ENCODE measurements at places on chromosomes 3 and 15.

DNA sequence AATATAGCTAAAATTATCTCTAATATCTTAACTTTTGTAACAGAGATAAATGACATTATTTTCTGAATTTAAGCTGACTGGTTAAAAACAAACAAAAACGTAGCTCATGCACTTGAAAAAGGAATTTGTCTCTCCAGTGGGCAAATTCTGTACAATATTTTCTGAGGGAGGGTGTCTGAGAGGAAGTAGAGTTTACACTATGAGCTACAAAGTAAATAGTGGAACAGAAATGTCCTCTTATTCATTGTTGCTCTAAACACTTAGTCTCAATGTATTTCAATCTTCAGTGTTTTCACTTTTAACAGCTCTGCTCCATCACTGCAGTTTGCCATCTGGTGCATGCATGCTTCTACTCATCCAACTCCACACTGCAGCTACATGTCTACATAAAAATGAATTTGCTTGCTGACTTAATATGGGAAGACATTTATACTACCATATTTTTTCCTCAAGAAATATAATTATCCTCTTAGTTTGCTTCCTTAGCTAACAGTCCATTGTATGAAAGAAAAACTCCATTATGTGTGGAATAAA lies 817.4 kb upstream of the LMCD1 start:
- no peak overlapping the region for H3K4me3 ChIP-seq
- H3K27me3 ChIP-seq = no peaks in the 10 kb centered on the region
- H3K27ac ChIP-seq = no peak overlapping the region

- no peaks in the 10 kb centered on the region for H3K4me1 ChIP-seq
- no peak overlapping the region for H3K4me3 ChIP-seq
- no peaks in the 10 kb centered on the region for H3K27me3 ChIP-seq
- H3K27ac ChIP-seq = no peak overlapping the region
- no peaks in the 10 kb centered on the region for H3K36me3 ChIP-seq
- DNase-seq = no peak
Measured at GRCh38 chr3:99984139-99984538, 130.2 kb downstream of the FILIP1L start.

GRCh38 chr3:11917051-11917450 lies 70.4 kb upstream of the TAMM41 start:
- no peak for DNase-seq
- H3K27ac ChIP-seq = no peak overlapping the region
- no peak overlapping the region for H3K4me3 ChIP-seq
- peaks cover 7% of the 10 kb centered on the region for H3K27me3 ChIP-seq
- H3K36me3 ChIP-seq = no peaks in the 10 kb centered on the region

DNA sequence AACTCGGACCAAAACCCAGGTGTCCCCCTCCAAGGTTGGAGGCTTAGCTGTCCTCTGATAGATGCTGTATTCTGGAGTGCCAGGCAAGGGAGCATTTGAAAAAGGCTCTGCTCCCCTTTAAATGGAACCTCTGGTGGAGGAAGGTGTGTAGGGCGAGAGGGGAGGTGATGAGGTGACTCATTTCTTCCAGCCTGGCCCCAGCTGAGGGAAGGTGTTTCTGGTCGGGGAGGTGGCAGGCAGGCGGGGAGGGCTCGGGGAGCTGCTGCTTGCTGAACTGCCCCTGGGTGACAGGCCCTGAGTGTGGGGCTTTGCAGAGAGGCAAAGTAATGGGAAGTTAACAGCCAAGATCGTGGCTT lies 18.8 kb downstream of the PSTPIP1 start:
- peak; percentile 73 for DNase-seq
- H3K27ac ChIP-seq = peak overlapping the region; percentile 83
- H3K27me3 ChIP-seq = no peaks in the 10 kb centered on the region

GRCh38 chr15:92166029-92166428 lies 227.7 kb upstream of the ST8SIA2 start:
- no peak overlapping the region for H3K27ac ChIP-seq
- no peak overlapping the region for H3K4me3 ChIP-seq
- H3K4me1 ChIP-seq = no peaks in the 10 kb centered on the region

- no peak overlapping the region for H3K4me3 ChIP-seq
- DNase-seq = no peak
- peak overlapping the region; percentile 76 for H3K27ac ChIP-seq
- no peaks in the 10 kb centered on the region for H3K27me3 ChIP-seq
- peaks cover 100% of the 10 kb centered on the region for H3K4me1 ChIP-seq
Measured at GRCh38 chr3:50603261-50604109, 8.1 kb downstream of the CISH start.

- H3K27ac ChIP-seq = no peak overlapping the region
- no peaks in the 10 kb centered on the region for H3K36me3 ChIP-seq
- H3K27me3 ChIP-seq = no peaks in the 10 kb centered on the region
- H3K4me1 ChIP-seq = no peaks in the 10 kb centered on the region
- DNase-seq = no peak
Measured at GRCh38 chr15:32856753-32857152, 138.9 kb downstream of the GREM1 start.

- peaks cover 56% of the 10 kb centered on the region for H3K27me3 ChIP-seq
Measured at GRCh38 chr3:134311265-134311664, 60.6 kb upstream of the RYK start.

- no peak for DNase-seq
- H3K4me1 ChIP-seq = no peaks in the 10 kb centered on the region
- H3K4me3 ChIP-seq = no peak overlapping the region
- peaks cover 19% of the 10 kb centered on the region for H3K27me3 ChIP-seq
Measured at GRCh38 chr3:8979262-8979661, 16.0 kb upstream of the RAD18 start.

DNA sequence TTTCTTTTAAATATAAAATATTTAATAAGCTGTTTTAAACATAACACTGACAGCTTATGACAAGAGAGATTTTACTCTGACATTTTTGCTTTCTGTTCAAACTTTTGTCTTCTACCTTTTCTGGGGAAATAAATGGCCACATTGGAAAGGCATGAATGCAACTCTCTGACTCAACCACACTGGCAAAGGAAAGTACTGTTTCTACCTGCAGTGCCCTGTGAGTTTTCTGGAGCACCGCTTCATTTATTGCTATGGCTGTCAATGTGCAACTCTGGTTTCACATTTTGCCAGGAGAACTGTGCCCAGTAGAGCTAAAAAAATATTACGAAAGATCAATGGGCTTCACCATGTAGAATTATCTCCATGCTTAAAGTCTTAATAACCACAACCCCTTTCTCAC lies 15.1 kb downstream of the PDZRN3 start:
- DNase-seq = no peak
- no peak overlapping the region for H3K4me3 ChIP-seq
- no peaks in the 10 kb centered on the region for H3K36me3 ChIP-seq
- H3K4me1 ChIP-seq = no peaks in the 10 kb centered on the region
- no peaks in the 10 kb centered on the region for H3K27me3 ChIP-seq
- H3K27ac ChIP-seq = no peak overlapping the region

DNA sequence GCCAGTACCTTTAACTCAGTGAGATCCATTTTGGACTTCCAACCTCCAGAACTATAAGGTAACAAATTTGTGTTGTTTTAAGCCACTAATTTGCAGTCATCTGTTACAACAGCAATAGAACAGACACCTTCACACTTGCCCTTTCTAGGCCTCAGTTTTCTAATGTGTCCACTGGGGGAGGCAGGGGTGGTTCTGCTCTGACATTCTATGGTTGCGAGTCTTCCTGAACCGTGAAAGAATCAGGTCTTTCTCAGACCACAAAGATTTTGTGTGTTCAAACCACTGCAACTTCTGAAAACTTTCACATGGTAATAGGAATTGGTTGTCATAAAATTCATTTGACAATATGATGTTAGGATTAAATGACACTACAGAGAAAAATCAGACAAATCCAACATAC lies 26.8 kb upstream of the CSTA start:
- H3K4me1 ChIP-seq = peaks cover 7% of the 10 kb centered on the region
- H3K4me3 ChIP-seq = no peak overlapping the region
- H3K27me3 ChIP-seq = no peaks in the 10 kb centered on the region
- H3K36me3 ChIP-seq = no peaks in the 10 kb centered on the region
- H3K27ac ChIP-seq = no peak overlapping the region

DNA sequence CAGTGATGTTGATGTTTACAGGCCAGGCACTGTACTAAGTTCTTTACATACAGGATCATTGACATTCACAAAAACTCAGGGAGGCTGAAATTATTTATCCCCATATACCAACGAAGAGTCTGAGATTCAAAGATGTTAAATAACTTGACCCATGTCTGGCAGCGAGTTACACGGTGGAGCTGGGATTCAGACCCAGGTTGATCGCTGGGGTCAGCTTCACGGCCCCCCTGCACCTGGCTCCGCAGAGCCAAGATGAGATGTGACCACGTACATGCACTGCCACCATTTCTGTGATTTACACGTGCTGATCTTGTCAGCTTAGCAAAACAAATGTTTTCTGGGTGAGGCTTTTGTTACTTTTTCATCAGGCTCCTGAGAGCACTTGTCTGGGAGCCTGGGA lies 109.8 kb downstream of the EEFSEC start:
- DNase-seq = no peak
- H3K36me3 ChIP-seq = peaks cover 10% of the 10 kb centered on the region
- H3K27ac ChIP-seq = no peak overlapping the region
- H3K4me1 ChIP-seq = no peaks in the 10 kb centered on the region

DNA sequence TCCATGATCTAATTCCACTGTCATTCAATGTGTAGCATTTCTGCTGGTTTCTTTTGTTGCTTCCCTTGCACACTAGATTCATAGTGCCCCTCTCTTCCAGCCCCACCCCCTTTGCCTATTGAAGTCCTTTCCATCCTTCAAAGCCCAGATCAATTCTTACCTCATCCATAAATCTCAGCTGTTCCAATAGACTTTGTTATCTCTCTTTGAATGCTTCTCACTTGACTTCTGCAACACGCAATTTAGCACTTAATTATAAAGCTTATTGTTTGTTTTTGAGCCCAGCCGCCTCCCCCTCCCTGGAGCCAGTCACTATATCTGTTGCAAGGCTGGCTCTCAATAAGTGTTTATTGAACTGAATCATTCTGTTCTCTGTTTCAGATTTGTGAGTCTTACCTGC lies 174.6 kb upstream of the TBL1XR1 start:
- H3K36me3 ChIP-seq = no peaks in the 10 kb centered on the region
- no peaks in the 10 kb centered on the region for H3K27me3 ChIP-seq
- no peak overlapping the region for H3K4me3 ChIP-seq
- H3K4me1 ChIP-seq = no peaks in the 10 kb centered on the region
- no peak overlapping the region for H3K27ac ChIP-seq

- no peak overlapping the region for H3K4me3 ChIP-seq
- no peaks in the 10 kb centered on the region for H3K27me3 ChIP-seq
- H3K4me1 ChIP-seq = no peaks in the 10 kb centered on the region
- no peak for DNase-seq
Measured at GRCh38 chr3:87161013-87161412, 66.1 kb upstream of the CHMP2B start.

DNA sequence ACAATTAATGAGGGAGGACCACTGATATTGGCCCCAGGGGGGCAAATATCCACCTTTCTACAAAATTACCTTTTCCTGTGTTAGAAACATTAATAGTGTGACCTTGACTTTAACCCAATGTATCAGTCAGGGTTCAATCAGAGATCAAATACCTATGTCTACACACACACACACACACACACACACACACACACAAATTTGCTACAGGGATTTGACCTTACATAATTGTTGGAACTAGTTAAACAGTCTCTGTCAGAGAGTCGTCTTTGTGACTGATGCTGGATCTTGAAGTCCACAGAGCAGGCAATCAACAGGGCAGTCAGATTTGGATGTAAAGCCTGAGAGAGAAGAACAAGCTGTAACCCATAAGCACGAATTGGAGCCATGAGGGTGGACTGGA lies 32.5 kb downstream of the TM4SF4 start:
- no peak overlapping the region for H3K4me3 ChIP-seq
- H3K27ac ChIP-seq = no peak overlapping the region
- H3K27me3 ChIP-seq = no peaks in the 10 kb centered on the region
- DNase-seq = no peak

GRCh38 chr3:45042162-45042561 lies 16.1 kb downstream of the CLEC3B start:
- no peak overlapping the region for H3K4me3 ChIP-seq
- H3K4me1 ChIP-seq = peaks cover 18% of the 10 kb centered on the region
- H3K27me3 ChIP-seq = no peaks in the 10 kb centered on the region
- H3K27ac ChIP-seq = no peak overlapping the region
- no peak for DNase-seq
- no peaks in the 10 kb centered on the region for H3K36me3 ChIP-seq

- H3K27me3 ChIP-seq = peaks cover 2% of the 10 kb centered on the region
- DNase-seq = no peak
- H3K4me3 ChIP-seq = peak overlapping the region; percentile 69
- peaks cover 8% of the 10 kb centered on the region for H3K4me1 ChIP-seq
- no peaks in the 10 kb centered on the region for H3K36me3 ChIP-seq
Measured at GRCh38 chr3:105365391-105366325, 1.1 kb upstream of the ALCAM start.

GRCh38 chr15:60494108-60494507 lies 15.2 kb upstream of the ICE2 start:
- no peak overlapping the region for H3K4me3 ChIP-seq
- no peaks in the 10 kb centered on the region for H3K4me1 ChIP-seq
- no peaks in the 10 kb centered on the region for H3K27me3 ChIP-seq
- H3K27ac ChIP-seq = no peak overlapping the region
- H3K36me3 ChIP-seq = no peaks in the 10 kb centered on the region

- no peak overlapping the region for H3K27ac ChIP-seq
- H3K4me1 ChIP-seq = no peaks in the 10 kb centered on the region
Measured at GRCh38 chr3:156750874-156751245, 75.3 kb upstream of the LEKR1 start.

DNA sequence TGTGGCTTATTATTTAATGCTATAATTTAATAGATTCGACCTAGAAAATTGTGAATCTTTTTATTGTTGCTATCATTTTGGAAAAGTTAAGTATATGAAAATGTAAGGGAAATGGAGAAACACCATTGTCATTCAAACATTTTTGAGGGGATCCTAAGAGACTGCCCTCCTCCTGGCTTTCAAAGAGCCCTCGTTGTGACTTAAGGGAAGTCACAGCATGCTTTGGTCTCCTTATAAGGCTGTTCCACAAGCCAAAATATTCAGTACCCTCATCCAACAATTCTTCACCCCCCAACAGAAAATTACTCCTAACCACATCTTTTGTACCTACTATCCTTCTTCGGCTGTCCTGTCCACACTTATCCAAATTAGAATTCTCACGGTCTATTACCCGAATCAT lies 140.2 kb downstream of the GBE1 start:
- no peak overlapping the region for H3K27ac ChIP-seq
- no peaks in the 10 kb centered on the region for H3K36me3 ChIP-seq
- H3K4me3 ChIP-seq = no peak overlapping the region
- no peaks in the 10 kb centered on the region for H3K4me1 ChIP-seq

DNA sequence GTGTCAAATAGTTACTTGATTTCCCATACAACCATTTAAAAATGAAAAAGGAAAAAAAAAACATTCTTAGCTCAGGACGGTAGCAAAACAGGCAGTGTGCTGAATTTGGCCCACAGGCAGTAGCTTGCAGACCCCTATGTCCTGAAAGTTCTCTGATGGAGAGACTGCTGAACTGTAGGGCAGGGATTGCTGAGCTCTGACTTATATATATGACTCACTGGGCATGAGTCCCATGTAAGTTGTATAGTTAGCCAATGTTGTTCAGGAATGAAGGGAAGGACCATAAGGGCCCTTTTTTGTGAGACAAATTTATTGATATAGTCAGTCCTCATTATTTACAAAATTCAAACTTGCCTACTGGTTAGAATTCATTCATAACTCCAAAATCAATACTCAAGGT lies 36.9 kb upstream of the FRMD4B start:
- no peak overlapping the region for H3K27ac ChIP-seq
- H3K4me1 ChIP-seq = no peaks in the 10 kb centered on the region
- H3K27me3 ChIP-seq = no peaks in the 10 kb centered on the region
- H3K36me3 ChIP-seq = no peaks in the 10 kb centered on the region

GRCh38 chr3:4416961-4417360 lies 50.1 kb downstream of the SUMF1 start:
- no peaks in the 10 kb centered on the region for H3K27me3 ChIP-seq
- no peak for DNase-seq
- no peaks in the 10 kb centered on the region for H3K4me1 ChIP-seq
- H3K36me3 ChIP-seq = peaks cover 42% of the 10 kb centered on the region
- H3K4me3 ChIP-seq = no peak overlapping the region
- H3K27ac ChIP-seq = no peak overlapping the region
